Cerebellar nuclear complex (tissue), 1 donor: ENCODE measurements at places on chromosomes 2 and 18.

DNA sequence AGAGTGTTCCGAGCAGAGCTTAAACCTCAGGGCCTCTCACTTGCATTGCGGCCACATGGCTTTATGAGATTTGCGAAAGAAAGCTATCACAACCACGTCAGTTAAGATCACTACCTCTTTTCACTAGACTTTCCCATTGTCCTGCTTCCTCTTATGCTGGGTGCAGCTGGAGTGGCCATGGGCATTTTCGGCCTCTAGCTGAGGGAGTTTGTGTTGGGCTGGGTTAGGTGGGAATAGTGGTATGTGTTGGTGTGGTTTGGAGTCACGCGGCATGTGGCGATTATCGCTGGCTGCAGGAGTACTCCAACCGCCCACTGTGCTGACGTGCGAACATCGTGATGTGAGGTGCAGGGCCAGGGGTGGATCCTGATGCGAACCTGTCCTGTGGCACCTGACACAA, 27.1 kb downstream of the RALB start:
- no peak for DNase-seq

DNA sequence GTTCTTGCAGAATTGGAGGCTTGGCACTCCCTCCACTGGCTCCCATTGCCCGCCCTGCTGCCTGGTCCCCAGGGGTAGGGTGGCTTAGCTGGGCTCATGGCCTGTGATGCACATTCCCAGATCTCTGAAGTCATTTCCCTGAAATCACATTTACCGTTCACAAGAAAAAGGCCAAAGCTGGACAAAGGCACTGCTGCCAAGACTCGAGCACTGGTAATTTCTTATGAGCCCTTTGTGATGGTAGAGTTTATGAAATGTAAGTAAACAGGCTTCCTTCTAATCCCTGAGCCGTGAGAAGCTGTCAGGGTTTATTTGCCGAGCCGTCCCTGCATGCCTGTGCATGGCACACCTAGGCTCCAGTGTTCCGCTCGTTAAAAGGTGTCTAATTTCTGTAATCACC, 247.2 kb upstream of the EPAS1 start:
- no peak for DNase-seq

DNA sequence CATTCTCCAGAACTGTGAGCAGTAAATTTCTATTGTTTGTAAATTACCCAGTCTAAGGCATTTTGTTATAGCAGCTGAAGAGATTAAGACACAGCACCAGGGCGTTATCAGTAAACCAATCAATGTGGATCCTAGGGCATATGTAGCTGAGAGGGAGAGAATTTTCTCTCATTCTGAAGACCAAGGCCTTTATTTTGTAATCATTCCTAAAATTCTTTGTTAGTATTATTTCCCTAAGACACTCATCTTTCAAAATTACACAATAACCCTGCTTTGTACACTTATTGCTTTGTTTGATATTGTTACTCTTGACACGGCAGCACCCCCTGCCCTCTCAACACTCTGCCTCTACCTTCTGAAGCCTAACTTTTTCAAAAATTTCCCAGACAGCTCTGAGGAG, 419.1 kb downstream of the SLC4A3 start:
- DNase-seq = no peak

GRCh38 chr2:114642166-114642770, 199.8 kb downstream of the DPP10 start:
- DNase-seq = no peak

DNA sequence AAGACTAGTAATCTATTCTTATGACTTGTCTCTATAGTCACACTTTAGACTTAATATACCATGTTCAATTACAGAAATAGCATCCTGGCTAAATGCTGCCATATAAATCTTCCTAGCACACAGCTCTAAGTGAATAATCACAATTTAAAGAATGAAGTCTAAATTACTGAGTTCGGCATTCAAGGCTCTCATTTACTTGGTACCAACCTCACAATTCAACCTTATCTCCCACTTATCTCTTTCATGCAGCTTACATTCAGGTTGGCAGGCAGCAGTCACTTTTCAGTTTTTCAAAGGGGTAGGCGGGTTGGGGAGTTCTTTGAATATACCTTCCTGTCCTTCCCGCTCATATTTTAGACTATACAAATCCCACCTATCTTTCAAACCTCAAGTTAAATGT, 1.5 kb downstream of the MMADHC start:
- no peak for DNase-seq

- no peak for DNase-seq
Measured at GRCh38 chr18:26963292-26963691, 97.8 kb upstream of the AQP4 start.

DNA sequence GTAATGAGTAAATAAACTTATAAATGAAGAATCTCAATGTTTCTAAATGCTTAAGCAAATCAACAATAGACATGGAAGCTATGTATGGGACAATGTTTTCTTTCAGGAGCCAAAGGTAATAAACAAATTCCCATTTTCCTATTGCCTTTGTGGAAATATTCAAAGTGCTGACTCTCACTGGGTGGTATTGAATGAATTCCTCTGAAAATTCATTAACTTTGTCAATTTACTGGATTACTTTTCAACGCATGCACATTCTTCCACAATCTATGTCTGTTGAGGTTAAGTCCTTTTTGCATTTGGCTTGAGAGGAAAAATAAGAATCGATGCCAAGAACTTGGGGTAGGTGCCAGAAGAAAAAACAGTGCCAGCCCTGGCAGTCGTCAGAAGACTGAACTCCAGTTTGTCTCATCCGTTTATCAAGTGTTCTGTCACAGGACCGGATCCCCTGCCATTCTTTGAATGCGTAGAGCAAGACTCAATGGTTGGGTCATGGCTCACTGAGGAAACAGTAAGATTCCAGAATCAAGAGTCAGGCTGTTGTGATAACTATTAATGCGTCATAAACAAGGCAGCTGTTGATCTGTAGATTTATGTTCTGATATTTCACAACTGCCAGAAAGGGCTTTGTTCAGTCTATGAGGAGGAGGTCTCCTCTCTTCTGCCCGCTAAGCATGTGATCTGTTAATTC, 133.3 kb downstream of the GFPT1 start:
- DNase-seq = no peak

- DNase-seq = no peak
Measured at GRCh38 chr2:159735648-159736047, 23.3 kb downstream of the MARCHF7 start.

DNA sequence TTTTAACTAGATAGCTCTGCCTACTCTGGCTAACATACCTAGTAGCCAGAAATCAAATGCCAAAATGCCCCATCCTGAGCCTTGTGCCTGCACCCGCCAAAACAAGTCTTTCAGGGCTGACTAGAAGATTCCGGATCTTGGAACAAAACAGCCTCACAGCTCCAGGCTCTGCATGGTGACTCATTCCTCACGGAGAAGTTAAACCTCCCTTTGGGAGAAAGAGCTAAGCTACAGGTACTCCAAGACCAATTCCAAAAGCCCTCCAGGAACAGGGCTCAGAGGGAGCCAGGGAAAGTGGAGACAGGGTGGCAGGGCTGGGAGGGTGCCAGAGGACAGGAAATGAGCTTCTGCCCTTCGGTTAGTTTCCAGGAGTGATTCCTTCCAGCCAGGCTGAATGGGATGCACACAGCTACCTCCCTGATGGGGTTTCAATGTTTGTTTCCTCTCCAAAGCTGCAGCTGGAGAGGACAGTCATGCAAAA, 295.6 kb downstream of the TNS1 start:
- peak; percentile 17 for DNase-seq

- DNase-seq = no peak
Measured at GRCh38 chr2:85785027-85785822, 31.4 kb downstream of the ATOH8 start.

DNA sequence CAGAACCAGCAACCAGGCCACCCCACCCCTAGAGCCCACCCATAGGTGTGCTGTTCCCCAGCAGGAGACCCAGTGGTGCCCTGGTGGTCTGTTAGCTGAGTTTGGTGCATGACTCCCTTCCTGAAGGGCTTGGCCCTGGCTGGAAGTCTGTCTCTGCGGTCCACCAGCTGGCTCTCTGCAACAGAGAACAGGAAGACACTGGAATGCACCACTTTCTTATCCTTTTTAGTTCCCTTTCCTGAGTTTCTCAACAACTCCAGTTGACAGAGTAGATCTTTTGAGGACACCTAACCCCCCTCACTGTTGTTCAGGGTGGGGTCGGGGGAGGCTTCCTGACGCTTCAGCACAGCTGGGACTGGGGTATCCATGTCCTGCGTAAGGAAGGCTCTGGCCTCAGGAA, 11.9 kb upstream of the RPL37A start:
- DNase-seq = no peak

GRCh38 chr2:88192613-88193012, 22.5 kb downstream of the THNSL2 start:
- no peak for DNase-seq

- no peak for DNase-seq
Measured at GRCh38 chr2:84088656-84089055, 370.4 kb downstream of the SUCLG1 start.

GRCh38 chr2:219689676-219690628, 62.5 kb downstream of the SLC4A3 start:
- DNase-seq = no peak

GRCh38 chr18:3794537-3795348, 344.8 kb downstream of the TGIF1 start:
- DNase-seq = peak; percentile 75

DNA sequence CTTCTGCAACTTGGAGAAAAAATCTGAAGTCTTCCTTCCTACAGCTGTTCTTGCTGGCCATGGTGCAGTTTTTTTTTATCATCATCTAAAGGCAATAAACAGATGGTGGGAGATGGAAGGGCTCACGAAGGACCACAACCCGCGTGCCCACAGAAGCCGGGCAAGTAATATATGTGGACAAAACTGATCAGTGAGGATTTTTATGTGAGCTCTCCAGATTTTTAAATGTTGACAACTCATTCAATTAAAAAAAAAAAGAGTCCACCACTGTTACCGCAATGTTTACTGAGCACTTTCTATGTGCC, 55.9 kb upstream of the CREB1 start:
- DNase-seq = no peak

- DNase-seq = no peak
Measured at GRCh38 chr18:316393-316792, 48.5 kb upstream of the THOC1 start.

DNA sequence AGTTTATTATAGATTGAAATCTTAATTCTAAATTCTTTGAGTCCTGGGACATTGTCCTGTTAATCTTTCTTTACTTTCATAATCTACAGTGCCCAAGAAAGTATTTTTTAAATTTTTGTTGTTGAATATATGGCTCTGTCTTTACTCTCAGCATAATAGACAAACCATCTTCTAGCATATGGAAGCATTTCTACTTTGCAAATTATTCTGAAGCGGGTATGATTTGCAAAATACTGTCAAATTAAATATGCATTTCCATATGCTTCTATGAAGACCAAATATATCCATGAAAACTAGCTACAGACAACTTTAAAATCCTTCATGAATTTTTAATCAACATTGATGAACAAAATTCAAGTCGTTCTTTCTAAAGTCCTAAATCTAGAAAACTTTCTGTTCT, 117.2 kb downstream of the KYNU start:
- no peak for DNase-seq

DNA sequence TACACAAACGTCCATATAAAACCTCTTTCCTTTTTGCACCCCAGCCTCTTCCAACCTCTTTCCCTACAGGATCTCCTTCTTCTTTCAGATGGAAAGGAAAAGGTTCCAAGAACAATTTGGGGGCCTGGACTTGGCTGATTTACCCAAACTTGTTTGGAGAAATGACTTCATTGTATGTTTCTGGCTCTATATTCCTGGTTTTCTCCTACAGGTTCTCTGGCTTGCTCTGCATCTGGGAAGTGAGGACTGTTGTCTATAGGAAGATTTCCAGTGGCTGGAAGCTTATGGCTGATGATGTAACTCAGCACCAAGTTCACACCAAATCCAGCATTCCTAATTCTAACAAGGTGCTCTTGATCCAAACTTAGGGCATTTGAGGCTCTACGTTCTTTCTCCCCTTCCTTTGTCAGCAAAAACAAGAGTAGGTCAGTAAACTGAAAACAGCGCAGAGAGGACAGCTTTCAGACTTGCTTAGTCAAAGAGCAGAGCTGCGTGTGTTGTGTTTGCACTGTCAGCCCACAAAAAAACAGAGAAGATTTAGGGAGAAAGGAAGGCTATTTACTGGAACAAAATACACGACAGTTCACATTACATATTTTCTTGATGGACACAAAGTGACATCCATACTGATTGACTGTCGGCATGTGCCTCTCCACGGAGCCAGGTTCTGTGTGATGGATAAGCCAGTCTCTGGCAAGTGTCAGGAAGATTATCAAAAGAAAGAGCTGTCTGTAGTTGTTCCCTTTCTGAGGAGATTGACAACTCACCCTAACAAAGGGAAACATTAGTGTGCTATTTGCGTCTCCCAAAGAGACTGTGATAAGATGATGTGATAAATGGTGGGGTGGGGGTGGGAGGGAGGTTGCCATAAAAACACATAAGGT, 39.7 kb downstream of the CDCA7 start:
- DNase-seq = no peak

DNA sequence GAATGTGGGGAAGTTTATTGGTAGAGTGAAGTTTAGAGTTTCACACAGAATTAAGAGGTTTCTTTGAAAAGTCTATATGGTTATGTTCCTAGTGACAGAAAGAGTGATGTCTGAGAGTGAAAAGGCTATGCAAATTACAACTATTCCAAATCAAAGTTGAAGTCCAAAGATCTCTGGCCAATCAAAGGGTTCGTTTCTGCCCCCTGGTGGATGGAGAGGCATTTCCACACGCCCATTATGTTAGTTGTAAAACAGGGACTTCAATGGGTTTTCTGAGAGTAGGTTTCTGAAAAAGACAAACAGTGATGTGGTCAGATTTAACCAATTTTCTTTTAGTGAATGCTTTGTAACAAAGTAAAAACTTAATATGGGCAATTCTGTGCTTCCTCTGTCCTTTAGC, 441.5 kb upstream of the POU3F3 start:
- no peak for DNase-seq

- no peak for DNase-seq
Measured at GRCh38 chr2:53865962-53866361, 6.2 kb upstream of the GPR75 start.

- no peak for DNase-seq
Measured at GRCh38 chr2:10970666-10971065, 58.9 kb downstream of the KCNF1 start.

GRCh38 chr2:199310771-199311585, 146.8 kb downstream of the SATB2 start:
- DNase-seq = no peak

GRCh38 chr2:223311889-223312680, 260.1 kb downstream of the KCNE4 start:
- DNase-seq = no peak

DNA sequence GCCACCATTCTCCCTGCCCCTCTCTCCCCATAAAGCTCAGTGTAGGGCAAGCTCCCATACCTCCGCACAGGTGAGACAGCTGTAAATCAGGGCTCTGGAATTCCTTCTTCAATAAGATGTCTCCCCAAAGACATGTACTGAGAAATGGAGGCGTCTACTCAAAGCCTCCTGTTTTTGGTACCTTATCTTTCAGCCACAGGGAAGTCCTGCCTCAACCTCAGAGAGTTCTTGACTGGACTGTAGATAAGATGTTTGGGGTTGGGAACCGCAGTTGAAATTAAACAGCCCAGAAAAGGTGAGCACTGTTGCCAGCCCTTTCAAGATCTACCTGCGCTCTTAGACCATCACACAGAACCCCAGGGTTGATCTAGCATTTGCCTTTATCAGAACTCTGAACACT, 1.4 kb upstream of the GALNT14 start:
- no peak for DNase-seq

- DNase-seq = no peak
Measured at GRCh38 chr2:177550264-177551200, 158.0 kb downstream of the AGPS start.
